ENCODE measurements at places on chromosomes 6 and 20.

GRCh38 chr6:144811140-144811539 lies 526.0 kb downstream of the UTRN start:
- no peak for DNase-seq

DNA sequence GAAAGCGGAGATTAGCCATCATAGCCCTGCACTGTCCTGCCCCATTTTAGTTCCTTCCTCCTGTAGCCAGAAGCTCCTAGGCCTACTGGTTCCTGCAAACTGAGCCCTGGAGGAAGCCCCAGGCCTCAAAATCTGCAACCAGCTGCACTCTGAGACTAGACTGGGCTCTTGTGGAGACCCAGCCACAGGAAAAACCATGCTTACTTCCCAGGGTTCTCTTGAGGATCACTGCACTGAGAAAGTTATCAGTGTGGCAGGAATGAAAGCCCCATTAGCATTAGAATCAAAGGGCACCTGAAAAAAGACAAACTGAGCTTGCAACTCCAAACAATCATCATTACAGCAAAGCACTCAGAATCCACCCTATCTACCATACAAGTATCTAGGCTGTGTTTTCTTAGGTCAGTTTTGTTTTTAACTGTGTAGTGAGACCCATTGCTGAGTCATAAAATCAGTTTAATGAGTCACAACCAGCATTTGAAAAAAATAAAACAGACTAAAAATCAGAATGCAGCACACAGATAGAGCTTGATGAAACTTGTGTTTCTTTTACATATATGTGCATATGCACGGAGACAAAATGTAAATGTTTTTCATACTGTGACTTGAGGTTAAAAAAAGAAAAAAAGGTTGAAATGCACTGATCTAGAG lies 91.0 kb downstream of the UNC5CL start:
- no peak for DNase-seq

DNA sequence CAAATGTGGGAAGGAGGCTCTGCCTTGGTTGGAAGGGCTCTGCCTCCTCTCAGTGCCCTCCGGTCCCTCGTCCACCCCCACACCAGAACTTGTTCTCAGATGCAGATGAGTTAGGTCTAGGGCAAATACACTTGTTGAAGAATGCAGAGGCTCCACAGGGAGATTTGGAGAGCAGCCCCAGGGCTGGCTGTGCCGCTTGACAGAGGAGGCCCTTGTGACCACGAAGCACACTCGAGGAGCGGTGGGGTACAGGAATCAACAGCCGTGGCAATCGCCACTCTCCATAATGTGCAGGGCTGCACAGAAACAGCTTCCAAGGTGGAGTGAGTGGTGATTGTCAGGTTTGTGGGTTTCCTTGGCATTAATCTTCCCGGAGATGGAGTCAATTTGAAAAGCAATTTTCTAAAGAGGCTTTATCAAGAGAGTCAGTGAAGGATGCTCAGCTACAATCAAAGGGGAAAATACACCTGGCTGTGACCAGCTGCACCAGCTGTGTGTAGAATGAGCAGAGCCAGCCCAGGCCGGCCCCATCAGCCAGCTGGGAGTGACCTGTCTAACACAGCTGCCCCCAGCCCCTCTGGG lies 59.5 kb downstream of the BFSP1 start:
- DNase-seq: no peak

DNA sequence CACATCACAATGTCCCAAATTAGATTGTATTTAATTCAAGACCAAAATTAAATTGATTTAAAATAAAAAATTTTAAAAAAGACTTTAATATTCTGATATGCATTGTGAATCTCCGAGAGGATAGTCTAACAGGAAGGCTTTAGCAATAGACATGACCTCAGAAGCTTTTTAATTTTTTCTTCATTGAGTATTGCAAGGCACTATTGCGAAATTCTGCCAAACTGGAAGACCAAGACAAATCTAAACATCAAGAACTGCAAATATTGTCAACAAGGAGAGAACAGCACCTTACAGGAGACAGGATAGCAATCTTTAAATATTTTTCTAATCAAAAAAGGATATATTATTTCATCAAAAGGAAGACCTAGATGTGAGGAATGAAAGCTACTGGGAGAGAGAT lies 56.9 kb downstream of the BMP5 start:
- DNase-seq: no peak

GRCh38 chr20:61105395-61105794 lies 146.7 kb upstream of the CDH4 start:
- DNase-seq: no peak

DNA sequence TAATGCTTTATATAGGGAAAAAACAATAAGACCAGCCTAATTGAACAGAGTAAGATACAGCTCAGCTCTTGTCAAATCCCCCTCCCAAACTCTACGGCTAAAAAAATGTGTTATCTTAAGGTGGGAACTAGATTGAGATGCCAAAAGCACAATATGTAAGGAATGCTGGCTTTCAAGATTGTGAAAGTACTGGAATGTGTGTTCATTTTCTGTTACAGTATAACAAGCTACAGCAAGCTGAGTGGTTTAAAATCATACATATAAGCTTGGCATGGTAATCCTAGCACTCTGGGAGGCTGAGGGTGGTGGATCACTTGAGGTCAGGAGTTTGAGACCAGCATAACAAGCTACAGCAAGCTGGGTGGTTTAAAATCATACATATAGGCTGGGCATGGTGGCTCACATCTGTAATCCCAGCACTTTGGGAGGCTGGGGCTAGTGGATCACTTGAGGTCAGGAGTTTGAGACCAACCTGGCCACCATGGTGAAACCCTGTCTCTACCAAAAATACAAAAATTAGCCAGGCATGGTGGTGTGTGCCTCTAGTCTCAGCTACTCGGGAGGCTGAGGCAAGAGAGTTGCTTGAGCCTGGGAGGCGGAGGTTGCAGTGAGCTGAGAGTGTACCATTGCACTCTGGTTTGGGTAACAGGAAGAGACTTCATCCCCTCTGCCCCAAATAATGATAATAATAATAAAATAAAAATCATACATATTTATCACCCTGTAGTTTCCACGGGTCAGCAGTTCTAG lies 297.7 kb downstream of the DOK5 start:
- DNase-seq: no peak

- no peak for DNase-seq
Observed at GRCh38 chr20:19880256-19881079, 122.4 kb downstream of the RIN2 start.

DNA sequence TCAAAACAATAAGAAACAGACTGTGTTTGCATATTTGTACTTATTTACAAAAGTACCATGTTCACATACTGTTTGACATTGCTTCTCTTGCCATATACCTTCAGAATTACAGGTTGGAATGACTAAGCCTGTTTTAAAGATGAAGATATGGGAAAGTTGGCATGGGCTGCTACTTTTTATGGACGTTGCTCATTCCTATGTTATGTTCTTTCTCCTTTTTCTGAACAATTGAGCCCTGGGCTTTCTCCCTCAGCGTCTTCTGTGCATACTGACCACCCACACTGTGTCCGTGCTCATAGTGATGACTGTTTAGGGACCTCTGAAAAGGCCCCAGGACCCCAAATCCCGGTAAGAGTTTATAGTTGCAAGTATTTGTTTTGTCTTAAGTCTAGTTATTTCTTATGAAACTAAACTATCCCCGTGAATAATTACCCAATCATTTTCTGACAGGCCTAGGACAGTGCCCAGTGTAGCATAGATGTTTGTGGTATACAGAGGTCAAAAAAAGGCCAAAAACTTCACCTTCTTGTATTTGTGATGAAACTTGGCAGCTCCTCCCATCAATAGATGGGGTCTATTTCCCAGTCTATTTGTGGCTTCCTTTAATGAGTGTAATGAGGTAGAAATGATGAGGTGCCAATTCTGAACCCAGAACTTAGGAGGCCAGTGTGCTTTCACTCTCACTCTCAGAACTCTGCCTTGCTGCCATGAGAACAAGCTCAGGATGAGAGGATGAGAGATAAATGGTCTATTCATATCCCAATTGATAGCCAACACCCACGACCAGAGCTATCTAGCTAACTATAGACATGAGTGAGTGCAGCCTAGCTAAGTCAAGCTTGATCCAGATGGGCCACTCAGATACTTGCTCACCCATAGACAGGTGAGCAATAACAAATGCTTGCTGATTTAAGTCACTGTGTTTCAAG lies 40.9 kb downstream of the GSTA4 start:
- no peak for DNase-seq

DNA sequence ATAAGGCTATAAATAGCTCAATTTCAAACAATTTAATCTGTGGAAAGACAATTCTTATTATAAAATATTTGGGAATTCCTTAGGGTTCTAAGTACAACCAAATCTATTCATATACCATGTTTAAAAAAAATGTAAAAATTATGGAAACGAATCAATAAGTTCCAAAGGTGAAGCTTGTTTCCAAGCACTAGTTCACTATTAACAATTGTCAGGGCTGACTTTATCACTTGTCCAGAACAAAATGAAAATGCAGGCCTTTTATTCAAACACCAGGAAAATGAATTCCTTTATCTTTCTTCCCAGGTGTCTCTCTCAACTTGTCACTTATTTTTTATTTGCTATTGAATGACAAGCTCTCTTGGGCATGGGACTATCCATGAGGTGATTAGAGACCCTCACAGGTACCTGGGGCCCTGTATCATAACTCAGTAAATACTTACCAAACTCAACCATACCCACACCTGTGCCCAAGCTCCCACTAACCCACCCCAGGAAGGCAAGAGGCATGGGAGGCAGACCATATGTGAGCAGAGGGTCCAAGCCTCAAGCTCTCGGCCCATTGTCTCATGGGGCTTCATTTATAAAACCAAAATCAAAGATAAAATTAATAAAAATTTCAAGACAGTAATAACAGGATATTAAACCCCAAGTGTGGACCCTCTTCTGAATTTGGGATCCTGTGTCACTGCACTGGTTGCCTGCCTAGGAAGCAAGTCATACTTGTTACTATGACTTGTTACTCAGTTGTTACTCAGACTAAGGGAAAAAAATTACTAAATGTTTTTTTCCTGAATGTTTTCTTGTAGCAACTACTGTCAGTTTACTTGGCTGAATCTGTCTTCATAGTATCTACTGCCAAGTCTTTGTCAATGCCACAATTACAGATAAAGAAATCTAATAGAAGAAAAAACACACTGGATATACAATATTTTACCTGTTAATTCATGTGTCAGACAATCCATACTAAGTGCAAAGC lies 54.7 kb downstream of the PTPRK start:
- DNase-seq: no peak

GRCh38 chr6:47047479-47048407 lies 5.6 kb upstream of the ADGRF1 start:
- no peak for DNase-seq

DNA sequence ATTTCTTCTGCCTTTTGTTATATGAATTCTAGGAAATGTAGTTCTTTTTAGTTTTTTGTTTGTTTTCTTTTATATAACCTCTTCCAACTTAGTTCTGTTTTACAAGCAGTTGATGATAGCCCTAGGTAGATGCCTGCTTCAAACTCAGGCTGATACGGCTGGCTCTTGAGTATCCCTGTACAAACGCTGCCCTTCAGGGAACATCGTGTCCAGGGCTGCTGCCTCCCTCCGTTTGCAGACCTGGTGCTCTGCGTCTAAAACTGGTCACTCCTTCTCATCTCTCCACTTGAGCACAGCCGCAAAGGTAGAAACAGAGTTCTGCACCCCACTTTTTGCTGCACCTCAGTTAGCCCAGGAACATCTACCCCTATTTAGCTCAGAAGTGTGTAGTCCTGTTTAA lies 310.1 kb downstream of the PRL start:
- DNase-seq: no peak

DNA sequence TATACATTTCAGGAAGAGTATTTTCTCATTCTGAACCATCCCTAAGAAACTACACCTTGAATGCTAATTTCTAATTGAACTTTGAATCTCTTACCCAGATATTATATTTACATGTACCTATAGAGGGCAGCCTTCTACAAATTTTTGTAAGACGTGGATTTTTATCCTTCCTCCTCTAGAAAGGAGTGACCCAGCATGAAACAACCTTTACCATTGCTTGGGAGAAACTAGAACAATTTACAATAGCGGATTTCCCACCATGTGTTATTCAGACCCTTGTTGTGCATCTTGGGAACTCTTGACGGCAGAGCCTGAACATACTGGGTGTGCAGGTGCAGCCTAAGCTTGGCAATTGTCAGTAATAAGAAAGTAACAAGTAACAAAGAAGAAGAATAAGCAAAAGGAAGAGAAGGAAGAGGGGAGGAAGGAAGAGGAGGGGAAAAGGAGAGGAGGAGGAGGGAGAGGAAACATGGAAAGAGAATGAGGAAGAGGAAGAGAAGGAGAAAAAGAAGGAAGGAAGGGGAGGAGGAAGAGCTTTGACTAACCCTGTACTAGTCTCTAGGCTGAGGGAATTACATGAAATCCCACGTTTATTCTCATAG lies 10.8 kb upstream of the TAAR1 start:
- DNase-seq: no peak

DNA sequence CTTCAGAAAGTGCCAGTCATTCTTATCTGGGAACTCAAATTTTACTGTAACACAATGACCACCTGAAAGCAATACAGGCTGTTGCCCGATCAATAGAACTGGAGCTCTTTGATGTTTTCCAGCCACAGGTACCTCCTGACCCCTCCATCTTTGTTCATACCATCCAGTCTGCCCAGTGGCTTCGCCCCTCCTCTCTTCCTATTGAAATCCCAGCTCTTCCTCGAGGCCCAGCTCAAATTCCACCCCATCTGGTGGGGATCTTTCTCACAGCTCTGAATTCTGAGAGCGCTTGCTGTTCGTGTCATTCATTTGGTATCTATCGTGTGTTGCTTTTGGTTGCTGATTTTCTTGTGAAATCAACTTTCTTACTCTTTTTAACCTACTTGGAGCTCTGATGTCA lies 87.9 kb upstream of the CNKSR3 start:
- no peak for DNase-seq

GRCh38 chr20:38692436-38693411 lies 31.6 kb upstream of the SLC32A1 start:
- DNase-seq: no peak

DNA sequence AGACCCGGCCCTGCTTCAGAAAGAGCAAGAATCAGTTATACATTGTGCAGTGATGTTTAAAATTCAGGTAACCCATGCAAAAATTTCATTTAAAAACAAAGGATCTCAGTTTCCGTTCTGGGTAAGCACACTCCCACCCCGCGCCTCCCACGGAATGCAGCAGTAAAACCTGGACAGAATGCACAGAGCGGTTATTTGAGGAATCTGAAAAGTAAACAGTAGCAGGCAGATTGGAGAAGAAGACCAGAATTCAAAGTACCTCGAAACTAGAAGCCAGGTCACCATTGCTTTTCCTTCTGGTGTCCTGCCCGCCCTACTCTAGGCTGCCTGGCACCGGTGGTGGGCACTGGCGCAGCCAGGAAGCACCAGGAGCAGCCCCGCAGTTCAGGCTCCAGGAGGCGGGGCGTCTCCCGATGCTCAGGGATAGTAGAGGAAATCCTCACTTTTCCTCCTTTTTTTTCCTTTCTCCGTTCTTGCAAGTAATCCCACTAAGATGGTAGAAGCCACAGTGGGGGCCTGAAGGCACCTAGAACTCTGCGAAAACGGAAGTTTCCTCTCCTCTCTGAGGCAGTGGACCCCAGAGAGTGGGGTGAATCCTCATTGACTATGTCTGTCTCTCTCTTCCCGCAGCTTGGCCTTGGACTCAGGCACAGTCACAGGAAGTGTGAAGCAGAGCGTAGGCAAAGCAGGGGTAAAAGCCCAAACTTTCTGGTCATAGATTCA lies 28.3 kb downstream of the METTL24 start:
- no peak for DNase-seq

- DNase-seq: no peak
Observed at GRCh38 chr6:148528292-148528691, 185.7 kb downstream of the SASH1 start.

- DNase-seq: no peak
Observed at GRCh38 chr6:26053992-26054780, 33.0 kb upstream of the HFE start.

Measured in effector CD8-positive, alpha-beta T cell (primary cell).